ENCODE measurements at places on chromosomes 12 and 14.

GRCh38 chr12:107736914-107737313 is 24.0 kb downstream of the PRDM4 start:
- DNase-seq: no peak

DNA sequence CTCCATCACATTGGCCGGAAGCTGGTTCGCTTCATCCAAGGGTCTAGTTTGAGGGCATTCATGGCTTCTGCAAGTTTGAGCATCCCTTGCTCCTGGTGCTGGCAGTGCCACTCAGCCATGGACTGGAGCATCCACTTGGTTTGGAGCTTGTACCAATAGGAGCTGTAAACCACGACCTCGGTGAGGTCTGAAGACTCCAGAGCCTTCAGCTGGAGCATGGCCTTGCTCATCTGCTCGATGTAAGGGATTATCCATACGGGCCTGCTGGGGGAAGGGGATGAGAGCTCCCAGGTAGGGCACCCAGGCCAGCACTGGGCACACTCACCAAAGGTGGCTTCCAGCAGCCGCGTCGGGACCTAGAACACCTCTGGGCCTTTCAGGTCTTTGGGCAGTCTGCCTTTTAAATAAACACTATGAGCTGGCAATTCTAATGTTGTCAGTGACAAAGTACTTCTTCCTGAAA is 13.5 kb downstream of the FOS start:
- no peak for DNase-seq

GRCh38 chr14:57851354-57851753 is 14.5 kb downstream of the SLC35F4 start:
- no peak for DNase-seq

GRCh38 chr12:5912437-5913334 is 32.4 kb downstream of the ANO2 start:
- no peak for DNase-seq

- no peak for DNase-seq
Observed at GRCh38 chr12:112792301-112792700, 753 bp downstream of the RPH3A start.

- DNase-seq: no peak
Observed at GRCh38 chr12:53990311-53991076, 5.5 kb downstream of the HOXC10 start.

DNA sequence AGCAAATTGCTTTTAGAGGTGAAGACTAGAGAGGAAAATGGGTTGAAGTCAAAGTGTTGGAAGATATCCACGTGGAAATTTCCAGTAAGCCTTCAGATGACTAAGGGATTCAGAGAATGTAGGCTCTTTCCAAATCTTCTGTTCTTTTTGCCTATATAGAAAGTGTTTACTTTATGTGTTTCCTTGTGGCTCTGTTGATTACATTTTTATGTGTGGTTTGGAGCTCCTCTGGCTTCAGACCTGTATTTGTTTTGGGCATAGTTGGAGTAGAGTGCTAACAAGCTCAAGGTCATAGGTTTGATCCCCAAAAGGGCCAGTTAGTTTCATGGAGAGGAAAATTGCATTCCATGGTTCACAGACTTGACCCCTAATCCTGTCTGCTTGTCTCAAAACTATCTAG is 91.9 kb downstream of the IGF1 start:
- DNase-seq: no peak

- no peak for DNase-seq
Observed at GRCh38 chr14:75711796-75712211, 50.8 kb downstream of the TTLL5 start.

- DNase-seq: no peak
Observed at GRCh38 chr12:62284749-62285148, 24.5 kb downstream of the USP15 start.

DNA sequence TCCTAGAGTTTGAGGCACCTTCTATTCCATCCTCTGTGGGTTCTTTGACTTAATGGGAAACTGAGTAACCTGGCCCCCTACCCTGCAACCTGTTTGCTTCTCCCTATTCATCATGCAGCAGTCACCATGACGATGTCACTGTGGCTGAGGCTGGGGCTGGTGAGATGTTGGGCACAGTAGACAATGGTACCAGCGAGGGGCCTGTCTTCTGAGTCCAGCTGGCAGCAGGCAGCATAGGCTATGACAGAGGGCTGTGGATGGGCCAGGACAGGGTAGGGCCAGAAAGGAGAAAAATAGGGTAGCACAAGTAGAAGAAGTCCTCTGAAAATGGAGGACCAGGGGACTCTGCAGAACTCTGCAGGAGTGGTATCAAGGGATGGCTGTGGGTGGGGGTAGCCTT is 2.0 kb downstream of the CIROP start:
- no peak for DNase-seq

GRCh38 chr14:61653507-61653906 is 41.8 kb upstream of the HIF1A start:
- DNase-seq: no peak

DNA sequence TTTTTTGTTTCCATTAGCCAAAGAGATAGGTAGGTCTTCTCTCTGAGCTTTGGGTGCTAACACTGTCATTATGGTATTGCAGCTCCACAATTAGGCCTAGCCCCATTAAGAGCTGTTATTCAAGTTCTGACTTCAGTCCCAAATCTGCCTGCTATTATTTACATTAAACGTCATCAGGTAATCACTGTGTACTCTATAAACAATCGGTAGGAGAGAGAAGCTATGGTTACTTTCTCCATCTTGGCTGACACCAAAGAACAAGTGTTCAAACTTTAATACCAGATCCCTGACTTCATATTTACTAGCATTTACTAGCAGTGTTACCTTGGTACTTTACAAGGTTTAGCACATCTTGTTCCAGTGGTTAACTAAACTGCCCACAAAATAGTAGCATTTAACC is 305.1 kb upstream of the GARIN2 start:
- DNase-seq: no peak

- DNase-seq: no peak
Observed at GRCh38 chr14:66514213-66514612, 6.3 kb downstream of the GPHN start.

GRCh38 chr12:85955127-85955526 is 81.0 kb downstream of the NTS start:
- DNase-seq: no peak

DNA sequence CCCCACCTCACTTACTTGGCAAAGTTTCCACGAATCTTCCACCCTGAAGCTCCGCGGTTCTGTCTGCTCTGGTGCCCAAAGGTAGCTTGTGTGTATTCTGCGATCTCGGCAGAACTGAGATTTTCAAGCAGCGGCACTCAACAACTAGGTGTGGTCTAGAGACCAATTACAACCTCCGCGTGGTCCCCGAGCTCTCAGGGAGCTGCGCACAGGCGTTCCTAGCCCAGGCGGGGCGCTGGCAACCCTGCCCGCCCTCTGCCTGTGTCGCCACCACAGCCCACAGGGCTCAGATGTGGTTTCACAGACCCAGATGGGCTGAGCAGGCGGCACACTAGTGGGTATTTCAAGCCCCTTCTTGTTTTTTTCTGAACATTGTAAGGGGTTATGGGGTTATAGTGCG is 1.5 kb upstream of the DIABLO start:
- DNase-seq: no peak

- no peak for DNase-seq
Observed at GRCh38 chr12:105221583-105222283, 14.2 kb downstream of the APPL2 start.

GRCh38 chr12:90449611-90450010 is 505.4 kb downstream of the CCER1 start:
- no peak for DNase-seq

- DNase-seq: no peak
Observed at GRCh38 chr12:98769068-98769467, 124.0 kb downstream of the APAF1 start.

DNA sequence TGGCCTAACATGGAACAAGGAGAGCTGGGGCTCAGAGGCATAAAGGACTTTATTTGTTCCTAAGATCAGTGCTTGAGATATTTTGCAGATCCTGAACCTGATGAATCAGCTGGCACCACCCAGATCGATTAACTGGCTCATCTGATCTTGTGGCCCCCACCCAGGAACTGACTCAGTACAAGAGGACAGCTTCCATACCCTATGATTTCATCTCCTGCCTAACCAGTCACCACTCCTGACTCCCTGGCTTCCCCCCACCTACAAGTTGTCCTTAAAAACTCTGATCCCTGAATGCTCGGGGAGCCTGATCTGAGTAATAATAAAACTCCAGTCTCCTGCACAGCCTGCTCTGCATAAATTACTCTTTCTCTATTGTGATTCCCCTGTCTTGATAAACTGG is 5.1 kb downstream of the C12orf56 start:
- peak; percentile 22 for DNase-seq

- DNase-seq: peak; percentile 59
Observed at GRCh38 chr12:69900720-69901131, 75.7 kb downstream of the MYRFL start.

DNA sequence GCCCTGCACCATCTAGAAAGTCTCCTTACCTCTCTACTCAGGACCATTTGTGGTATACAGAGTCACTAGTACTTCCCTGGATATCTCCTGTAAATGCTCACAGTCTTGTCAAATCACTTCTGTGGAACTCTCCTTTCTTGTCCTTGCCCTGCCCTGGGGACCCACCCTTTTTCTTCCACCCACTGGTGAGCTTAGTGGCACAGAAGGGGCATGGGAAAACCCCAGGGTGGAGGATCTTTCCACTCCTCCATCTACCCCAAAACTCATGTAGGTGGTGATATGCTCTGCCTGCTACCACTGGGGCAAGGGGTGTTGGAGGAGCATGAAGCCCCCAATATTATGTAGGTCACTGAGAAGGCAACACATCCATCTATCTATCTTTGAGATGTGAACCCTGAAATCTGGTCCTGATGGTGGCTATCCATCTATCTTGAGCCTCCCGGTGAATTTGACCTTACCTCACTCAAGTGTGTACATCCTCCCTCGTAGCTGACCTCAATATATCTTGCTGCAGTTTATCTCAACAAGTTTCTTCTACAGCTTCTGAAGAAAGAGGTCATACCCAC is 943 bp downstream of the TESPA1 start:
- DNase-seq: peak; percentile 35

- no peak for DNase-seq
Observed at GRCh38 chr14:35297706-35298105, 5.5 kb downstream of the PSMA6 start.

DNA sequence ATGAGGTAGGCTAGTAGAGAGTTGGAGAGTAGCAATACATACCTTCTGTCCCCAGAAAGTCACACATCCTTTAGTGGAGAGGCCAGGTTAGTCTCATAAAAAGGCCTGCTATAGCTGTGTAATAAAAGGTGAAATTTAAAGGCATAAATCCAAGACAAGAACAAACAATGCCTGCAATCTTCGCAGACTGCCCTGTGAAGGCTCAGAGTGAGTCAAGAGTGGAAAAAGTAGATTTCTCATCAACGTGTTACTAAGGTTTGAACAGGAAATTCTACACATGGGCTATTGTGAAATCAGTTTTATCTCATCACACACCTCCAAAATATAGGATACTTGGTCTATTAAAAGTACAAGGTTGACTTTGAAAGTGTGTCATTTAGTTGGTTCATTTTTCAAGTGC is at the start of gene KLRC1:
TSS of gene KLRC1 (minus strand) at position 222 of the 400 bp plus-strand sequence. CDS start 2,221 bp downstream, outside the sequence.
- DNase-seq: no peak

GRCh38 chr12:14614704-14615121 is 47.0 kb upstream of the PLBD1 start:
- no peak for DNase-seq

DNA sequence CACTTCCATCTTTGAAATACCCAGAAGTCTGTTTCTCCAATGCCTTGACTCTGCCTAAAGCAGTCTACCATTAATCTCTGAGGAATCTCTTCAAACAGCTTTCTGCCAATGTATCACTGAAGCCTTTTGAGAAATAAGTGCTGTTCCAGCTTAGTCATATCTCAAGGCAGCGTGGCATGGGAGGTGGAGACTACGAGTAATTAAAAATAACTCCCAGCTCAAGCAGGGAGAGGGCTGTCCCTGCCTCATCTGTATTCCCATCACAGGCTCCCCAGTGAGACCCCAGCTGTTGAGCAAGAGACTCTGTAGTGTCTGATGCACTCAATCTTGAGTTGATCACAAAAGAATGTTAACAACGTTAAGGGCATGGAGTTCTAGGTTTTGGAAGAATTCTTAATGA is 700.6 kb downstream of the DIO2 start:
- no peak for DNase-seq

GRCh38 chr14:87896393-87897380 is 96.3 kb downstream of the GALC start:
- DNase-seq: no peak

DNA sequence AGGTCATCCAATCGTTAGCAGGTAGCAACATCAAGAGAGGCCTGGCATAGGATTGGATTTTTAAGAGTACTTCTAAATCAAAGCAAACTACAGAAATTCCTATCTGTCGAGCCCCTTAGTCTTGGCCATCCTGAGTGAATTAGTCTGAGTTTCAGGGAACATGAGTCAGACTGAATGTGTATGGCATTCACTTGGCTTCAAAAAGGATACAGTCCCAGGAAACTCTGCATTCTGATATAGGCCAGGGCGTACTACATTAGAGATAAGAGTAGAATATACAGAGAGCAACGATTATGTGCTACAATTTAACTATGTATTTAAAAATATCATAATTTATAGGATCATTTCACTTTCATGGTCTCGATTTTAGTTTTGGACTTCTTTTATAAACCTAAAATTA is 242.2 kb downstream of the SOX5 start:
- DNase-seq: no peak

DNA sequence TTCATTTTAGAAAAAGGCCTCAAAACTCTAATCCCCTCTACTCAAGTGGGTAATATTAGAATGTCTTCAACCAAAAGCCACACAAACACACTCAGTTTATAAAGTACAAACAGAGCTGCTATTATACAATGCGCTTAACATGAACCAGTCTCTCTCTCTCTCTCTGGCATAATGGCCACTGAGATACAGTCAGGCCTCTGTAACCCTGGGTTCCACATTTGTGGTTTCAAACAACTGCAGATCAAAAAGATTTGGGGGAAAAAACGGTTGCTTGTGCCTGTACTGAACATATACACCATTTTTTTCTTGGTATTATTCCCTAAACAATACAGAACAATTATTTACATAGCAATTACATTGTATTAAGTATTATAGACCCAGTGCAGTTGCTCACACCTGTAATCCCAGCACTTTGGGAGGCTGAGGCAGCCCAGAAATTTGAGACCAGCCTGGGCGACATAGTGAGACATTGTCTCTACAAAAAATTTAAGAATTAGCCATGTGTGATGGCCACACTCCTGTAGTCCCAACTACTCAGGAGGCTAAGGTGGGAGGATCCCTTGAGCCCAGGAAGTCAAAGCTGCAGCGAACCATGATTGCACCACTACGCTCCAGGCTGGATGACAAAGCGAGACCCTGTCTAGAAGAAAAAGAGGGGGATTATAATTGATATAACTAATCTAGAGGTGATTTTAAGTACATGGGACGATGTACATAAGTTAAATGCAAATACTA is 5.6 kb downstream of the SLC11A2 start:
- no peak for DNase-seq

DNA sequence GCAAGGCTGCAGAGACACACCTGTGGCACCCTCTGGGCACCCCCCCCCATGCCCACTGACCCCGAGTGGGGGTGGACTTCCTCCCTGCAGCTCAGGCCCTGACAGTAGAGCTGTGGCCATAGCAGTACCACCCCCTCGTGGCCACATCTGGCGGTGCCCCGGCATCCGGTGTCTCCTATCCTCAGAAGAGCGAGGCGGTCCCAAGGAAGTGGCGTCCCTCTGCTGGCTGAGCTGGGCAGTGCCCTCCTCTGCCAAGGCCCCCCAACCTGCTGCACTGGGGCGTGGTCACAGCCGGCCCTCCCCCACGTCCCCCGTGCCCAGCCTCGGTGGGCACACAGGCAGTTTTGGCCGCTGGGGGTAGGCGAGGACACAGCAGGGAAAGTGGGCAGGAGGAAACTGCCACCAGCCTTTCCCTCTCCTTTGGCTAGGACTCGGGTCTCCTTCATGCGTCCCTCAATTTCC is 6.0 kb upstream of the SLC6A12 start:
- DNase-seq: peak; percentile 14

- no peak for DNase-seq
Observed at GRCh38 chr12:111268738-111269572, 99.9 kb downstream of the PHETA1 start.
